ENCODE measurements at places on chromosomes 4 and X.
A peak's percentile ranks its signal among the peaks of the same experiment; 100 is the strongest.

DNA sequence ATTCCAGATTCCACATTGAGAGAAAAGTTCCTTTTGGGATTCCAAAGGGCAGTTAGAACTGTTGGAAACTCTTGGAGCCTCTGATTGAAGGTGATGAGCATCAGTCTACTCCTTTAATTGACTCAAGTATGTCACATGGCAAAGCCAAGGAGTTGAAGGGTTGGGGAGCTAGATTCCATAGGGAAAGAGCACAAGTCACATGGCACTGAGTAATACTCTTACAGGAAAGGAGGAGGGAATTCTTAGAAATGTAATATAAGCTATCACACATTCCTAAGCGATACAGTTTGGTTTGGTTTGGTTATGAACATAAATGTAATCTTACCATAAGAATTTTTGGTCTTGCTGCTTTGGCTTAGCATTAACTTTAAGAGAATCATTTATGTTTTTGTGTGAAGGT, 15.7 kb downstream of the SPCS3 start:
- H3K27ac ChIP-seq = no peak overlapping the region
- no peaks in the 10 kb centered on the region for H3K4me1 ChIP-seq
- no peaks in the 10 kb centered on the region for H3K36me3 ChIP-seq
- no peak for DNase-seq

DNA sequence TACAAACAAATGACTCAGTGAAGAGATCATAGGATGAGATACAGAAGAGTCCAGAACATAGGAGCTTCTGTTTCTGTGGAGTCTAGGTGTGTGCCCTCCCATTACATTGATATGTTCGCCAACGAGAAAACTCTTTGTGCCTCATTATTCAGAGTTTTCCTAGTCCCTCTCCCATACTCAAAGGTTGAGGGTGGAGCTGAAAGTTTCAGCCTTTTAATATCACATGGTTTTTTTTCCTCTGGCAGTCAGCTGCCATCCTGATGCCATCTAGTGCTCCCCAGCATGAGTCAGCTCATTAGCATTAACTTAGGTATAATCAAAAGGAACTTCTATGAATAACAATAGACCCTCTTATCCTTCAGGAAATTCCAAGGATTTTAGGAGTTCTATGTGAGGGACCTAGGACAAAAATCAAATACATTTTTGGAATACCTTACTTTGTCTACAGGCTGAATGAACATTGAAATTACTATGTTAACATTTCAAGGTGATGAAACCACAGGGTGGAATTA, 559.6 kb upstream of the AMOT start:
- peak; percentile 14 for DNase-seq
- H3K4me1 ChIP-seq = peaks cover 14% of the 10 kb centered on the region
- no peak overlapping the region for H3K4me3 ChIP-seq
- H3K27ac ChIP-seq = no peak overlapping the region

GRCh38 chr4:39649639-39650265, 11.1 kb upstream of the SMIM14 start:
- H3K4me3 ChIP-seq = no peak overlapping the region
- peaks cover 44% of the 10 kb centered on the region for H3K4me1 ChIP-seq
- no peaks in the 10 kb centered on the region for H3K36me3 ChIP-seq
- peak; percentile 84 for DNase-seq
- H3K27me3 ChIP-seq = no peaks in the 10 kb centered on the region
- H3K27ac ChIP-seq = peak overlapping the region; percentile 83

GRCh38 chrX:134715930-134716619, 57.8 kb upstream of the PLAC1 start:
- no peak for DNase-seq
- H3K36me3 ChIP-seq = no peaks in the 10 kb centered on the region
- H3K4me3 ChIP-seq = no peak overlapping the region
- no peak overlapping the region for H3K27ac ChIP-seq

DNA sequence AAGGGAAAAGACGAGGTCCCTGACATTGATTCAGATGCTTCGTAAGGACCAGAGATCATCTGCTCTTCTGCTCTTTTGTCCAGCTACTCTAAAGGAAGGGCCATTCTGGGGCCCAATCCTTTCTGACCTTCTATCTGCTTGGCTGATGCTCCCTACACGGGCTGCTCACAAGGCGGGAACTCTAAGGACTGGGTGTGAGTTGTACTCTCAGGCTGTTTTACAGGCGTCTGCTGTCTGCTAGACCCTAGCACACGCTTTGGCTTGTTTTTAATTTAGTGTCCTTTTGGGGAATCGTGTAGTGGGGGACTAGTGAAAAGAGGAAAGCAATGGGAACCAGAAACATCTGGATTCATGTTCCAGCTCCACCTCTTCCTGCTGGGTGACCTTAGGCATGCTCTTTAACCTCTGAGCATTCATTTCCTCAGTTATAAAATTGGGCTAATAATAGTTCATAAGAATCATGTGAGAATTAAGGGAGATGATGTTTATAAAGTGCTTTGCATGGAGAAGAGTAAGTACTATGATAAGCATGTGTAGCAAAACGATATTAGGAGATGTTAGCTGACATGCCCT, 53.1 kb downstream of the CASP3 start:
- H3K4me3 ChIP-seq = no peak overlapping the region
- DNase-seq = no peak
- no peak overlapping the region for H3K27ac ChIP-seq
- H3K27me3 ChIP-seq = no peaks in the 10 kb centered on the region
- no peaks in the 10 kb centered on the region for H3K36me3 ChIP-seq
- peaks cover 25% of the 10 kb centered on the region for H3K4me1 ChIP-seq

DNA sequence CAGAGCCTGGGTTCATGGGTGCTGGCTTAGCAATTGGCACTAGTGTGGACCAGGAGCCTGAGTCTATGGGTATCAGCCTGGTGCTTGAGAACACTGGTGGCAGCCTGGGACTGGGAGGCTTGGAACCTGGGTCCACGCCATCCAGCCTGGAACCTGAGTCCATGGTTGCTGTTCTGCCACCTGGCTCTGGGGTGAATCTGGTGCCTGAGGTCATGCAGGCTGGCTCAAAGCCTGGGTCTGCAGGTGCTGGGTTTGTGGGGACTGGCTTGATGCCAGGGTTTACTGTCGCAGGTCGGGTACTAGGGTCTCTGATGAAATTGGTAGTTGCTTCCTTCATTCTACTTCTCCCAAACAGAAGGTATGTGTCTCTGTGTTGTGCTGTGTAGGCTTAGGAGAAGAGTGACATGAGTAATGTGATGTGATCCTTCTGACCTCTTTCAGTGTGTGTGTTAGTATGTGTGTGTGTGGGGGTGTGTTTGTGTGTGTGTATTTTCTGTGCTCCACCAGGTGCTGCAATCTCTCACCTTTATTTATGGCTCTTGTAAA, 517.0 kb upstream of the EPHA5 start:
- no peaks in the 10 kb centered on the region for H3K27me3 ChIP-seq
- H3K4me1 ChIP-seq = no peaks in the 10 kb centered on the region
- no peaks in the 10 kb centered on the region for H3K36me3 ChIP-seq
- no peak overlapping the region for H3K27ac ChIP-seq
- no peak overlapping the region for H3K4me3 ChIP-seq

DNA sequence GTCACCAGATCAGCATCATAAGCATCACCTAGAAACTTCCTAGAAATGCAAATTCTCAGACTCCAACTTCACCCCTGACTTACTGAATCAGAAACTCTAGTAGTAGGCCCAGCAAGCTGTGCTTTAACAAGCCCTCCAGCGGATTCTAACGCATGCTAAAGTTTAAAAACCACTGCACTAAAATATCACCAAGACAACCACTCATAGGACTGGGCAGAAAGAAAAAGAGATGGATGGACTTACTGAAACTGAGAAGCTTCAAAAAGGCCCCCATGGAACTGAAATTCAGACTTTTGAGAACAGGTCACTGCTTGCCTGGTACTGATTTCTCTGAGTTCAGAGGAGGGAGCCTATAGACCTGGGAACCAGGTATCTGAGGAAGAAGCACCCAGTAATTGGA, 40.1 kb downstream of the FAM241A start:
- no peak for DNase-seq
- H3K36me3 ChIP-seq = no peaks in the 10 kb centered on the region
- peaks cover 25% of the 10 kb centered on the region for H3K4me1 ChIP-seq
- no peaks in the 10 kb centered on the region for H3K27me3 ChIP-seq

GRCh38 chrX:12790885-12791256, 341 bp upstream of the PRPS2 start:
- no peaks in the 10 kb centered on the region for H3K27me3 ChIP-seq
- H3K27ac ChIP-seq = no peak overlapping the region
- H3K4me3 ChIP-seq = peak overlapping the region; percentile 69
- no peak for DNase-seq

DNA sequence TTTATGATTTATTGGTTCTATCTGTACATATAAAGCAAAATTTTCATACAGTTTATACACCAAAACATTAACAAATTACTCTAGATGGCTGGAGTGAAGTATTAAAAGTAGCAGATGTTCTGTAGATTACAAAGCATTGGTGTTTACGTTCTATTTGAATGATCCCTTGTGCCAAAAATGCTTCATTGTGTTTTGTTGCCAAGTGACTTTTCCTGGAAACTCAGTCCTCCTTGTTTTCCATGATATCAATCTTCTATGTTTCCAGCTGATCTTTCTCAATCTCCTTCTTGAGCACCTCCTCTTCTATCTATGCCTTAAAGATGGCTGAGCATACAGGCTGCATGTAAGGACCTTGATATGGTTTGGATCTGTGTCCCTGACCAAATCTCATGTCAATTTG, 263.6 kb upstream of the CTSO start:
- no peak for DNase-seq
- no peaks in the 10 kb centered on the region for H3K4me1 ChIP-seq
- H3K36me3 ChIP-seq = no peaks in the 10 kb centered on the region
- no peak overlapping the region for H3K4me3 ChIP-seq

GRCh38 chr4:13866881-13867280, 239.4 kb upstream of the BOD1L1 start:
- no peaks in the 10 kb centered on the region for H3K4me1 ChIP-seq
- H3K27ac ChIP-seq = no peak overlapping the region
- no peak for DNase-seq
- no peaks in the 10 kb centered on the region for H3K36me3 ChIP-seq

DNA sequence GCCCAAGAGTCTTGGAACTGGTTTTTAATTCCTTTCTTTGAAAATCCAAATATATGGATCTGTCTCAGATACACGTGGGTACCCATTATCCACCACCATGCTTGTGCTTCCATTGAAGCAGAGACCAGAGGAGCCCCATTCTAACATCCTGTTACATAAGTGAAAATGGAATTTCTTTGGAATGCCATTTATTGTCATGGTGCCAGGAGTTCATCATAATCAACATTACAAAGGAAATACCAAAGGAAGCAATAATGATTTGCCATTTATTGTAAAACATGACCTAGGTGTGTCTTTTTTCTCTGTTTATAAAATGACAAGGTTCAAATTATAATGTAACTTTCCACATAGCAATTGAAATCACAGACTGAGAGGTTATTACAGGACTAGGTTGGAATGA, 61.7 kb downstream of the PALLD start:
- H3K36me3 ChIP-seq = no peaks in the 10 kb centered on the region
- H3K4me1 ChIP-seq = no peaks in the 10 kb centered on the region
- no peak overlapping the region for H3K27ac ChIP-seq
- DNase-seq = no peak

DNA sequence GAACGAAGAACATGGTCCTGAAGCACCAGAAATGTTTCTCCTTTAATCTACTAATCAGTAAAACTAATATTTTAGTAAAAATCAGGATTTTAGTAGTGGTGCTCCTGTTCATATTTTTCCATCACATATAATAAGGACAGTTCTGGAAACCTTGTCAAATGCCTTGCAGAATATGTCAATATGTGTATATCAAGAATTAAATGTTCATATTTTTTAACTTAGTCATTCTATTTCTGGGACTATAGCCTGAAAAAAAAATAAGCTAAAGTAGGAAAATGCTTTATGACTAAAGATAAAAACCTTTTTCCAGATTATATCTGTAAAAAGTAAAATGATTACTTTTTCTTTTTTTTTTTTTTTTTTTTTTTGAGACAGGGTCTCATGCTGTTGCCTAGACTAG, 65.1 kb downstream of the MAB21L2 start:
- DNase-seq = no peak
- no peaks in the 10 kb centered on the region for H3K4me1 ChIP-seq
- H3K36me3 ChIP-seq = no peaks in the 10 kb centered on the region
- no peaks in the 10 kb centered on the region for H3K27me3 ChIP-seq
- no peak overlapping the region for H3K4me3 ChIP-seq

- DNase-seq = no peak
- H3K27ac ChIP-seq = no peak overlapping the region
- H3K36me3 ChIP-seq = no peaks in the 10 kb centered on the region
- no peak overlapping the region for H3K4me3 ChIP-seq
- H3K4me1 ChIP-seq = peaks cover 7% of the 10 kb centered on the region
Measured at GRCh38 chr4:124090021-124090420, 622.5 kb downstream of the ANKRD50 start.
